ENCODE measurements at places on chromosomes 16 and 17.

DNA sequence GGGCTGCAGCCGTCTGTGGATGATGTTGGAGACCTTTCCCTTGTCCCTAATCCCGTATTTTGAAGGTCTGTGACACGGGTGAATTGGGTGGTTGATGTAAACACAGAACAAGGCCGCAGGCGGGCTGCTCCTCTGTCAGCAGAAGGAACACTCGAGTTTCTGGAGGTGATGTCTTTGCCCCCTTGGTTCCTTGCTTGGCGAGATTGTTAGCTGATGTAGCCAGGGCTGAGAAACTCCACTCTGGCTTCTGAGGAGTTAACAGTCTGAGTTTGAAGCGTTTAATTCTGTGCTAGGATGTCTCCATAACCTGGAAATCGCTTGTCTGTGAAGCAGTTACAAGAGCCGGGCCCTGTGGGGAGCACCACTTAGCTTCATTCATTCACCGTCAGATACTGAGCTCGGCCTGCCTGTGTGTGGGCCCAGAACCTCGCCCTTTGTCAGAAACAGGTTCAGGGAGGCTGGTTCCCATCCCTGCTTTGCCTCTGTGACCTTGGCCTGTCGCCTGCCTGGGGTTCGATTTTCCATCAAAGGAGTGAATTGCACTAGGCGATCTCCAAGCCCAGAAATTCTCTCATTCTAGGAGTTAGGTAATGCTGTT, 1.3 kb downstream of the MAPK8IP3 start:
- DNase-seq = no peak

DNA sequence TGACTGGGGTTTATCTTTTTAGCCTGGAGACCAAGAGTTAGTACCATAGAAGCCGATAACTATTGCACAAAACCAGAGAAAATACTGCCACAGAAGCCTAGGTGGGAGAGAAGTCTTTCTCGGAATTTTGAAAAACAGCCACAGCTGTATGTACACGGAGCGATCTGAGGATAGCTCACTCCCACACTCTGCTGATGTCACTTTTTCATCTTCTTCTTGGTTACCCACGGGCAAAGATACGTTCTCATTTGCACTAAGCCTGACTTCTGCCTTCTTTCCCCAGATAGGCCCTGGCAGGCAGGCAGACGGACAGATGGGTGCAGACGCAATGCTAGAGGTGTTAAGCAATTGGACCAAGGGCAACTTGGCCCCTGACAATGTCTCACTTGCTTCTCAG, 9.1 kb upstream of the CBX4 start:
- no peak for DNase-seq

GRCh38 chr16:67881621-67882161, 3.0 kb upstream of the NRN1L start:
- no peak for DNase-seq

DNA sequence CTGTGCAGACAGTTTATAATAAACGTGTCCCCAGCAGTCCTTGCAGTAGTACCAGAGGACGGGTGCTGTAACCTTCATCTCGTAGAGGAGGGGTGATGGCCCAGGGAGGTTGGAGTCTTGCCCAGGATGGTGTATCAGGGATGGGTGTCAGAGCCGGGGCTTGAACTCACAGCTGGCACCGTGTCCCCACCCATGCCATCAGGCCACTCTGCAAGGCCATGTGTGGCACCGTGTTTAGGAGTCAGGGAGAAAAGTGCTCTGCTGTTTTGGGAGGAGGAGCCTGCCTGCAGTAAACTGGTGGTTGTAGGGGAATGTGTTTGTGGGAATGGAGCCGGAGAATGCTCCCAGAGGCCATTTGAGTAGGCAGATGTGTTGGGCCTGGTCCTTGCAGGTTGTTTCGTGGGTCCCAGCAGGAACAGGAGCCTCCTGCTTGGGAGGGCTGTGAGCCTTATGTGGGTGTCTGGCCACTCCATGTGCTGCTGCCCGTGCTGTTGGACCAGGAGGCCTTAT, 1.7 kb downstream of the ADORA2B start:
- DNase-seq = no peak

- no peak for DNase-seq
Measured at GRCh38 chr17:72661116-72661944, 431.2 kb downstream of the SLC39A11 start.

Data from suprapubic skin (tissue), 4 donors.